ENCODE measurements at places on chromosomes 16 and 17.

DNA sequence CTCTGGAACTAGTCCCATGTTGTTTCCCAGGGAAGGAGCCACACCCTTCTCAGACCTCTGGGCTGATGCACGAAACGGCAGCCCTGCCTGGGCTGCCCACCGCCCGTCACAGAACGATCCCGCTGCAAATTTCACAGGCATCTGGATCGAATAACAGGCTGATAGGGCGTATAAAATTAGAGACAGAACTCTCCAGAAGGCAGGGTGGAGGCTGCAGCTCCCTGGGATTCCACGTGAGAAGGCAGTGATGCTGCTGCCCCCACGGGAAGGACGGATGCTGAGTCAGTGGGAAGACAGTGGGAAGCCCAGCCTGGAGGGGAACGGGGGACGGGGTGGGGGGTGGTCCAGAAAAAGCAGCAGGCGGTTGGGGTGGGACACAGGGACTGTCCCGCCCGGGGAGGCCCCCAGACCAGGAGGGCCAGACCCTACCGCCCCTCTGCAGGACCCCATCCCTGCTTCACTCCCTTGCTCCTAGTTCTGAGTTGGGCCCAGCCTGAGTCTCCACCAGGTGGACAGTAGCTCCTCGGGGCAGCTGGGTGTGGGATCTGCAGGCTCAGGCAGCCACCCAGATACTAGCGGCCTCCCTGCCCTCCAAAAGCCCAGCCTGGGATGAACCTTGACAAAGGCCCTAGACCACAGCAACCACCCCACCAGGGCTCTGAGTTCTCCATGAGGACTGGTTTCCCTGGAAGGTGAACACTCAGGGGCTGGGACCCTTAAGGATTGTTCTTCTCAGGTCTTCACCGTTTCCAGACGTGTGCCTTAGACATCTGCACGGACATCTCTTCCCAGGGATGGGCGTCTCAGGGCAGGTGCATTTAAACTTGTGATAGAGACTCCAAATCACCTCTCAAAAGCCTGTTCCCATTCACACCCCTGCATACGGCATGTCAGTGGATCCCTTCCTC lies 117.8 kb downstream of the METRNL start:
- DNase-seq: no peak

DNA sequence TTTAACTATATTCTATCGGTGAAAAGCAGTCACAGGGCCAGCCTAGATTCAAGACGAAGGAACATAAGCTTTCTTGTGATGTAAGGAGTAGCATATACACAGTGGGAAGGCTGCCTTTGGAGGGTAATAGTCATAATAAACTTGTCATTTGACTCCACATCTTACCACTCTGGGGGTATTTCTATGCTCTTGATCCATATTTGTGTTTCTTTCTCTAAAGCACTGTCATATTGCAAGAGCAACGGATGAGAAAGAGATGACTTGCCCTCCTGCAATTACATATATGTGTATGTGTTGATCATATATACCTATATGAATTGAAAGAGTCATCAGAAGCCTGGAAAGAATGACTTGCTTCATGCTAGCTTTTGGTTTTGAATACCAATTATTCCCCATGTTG lies 225.4 kb upstream of the HS3ST3A1 start:
- DNase-seq: no peak

- no peak for DNase-seq
Measured at GRCh38 chr16:3610698-3611145, 684 bp downstream of the SLX4 start.

DNA sequence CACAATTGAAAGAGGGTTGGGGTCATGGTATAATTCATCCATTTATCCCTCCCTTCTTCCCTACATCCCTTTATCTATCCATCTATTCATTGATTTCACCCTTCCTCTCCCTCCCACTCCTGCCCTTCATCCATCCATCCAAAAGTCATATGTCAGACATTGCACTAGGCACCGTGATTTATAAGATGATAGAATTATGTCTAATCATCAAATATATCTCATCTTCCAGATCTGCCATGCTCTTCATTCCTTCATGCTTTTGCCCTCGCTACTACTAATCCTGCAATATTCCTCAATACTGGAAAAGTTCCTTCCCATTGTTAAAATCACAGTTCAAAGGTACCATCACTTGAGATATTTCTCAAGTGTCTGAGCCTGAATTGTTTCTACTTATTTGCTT lies 335.2 kb upstream of the CDH11 start:
- DNase-seq: no peak

DNA sequence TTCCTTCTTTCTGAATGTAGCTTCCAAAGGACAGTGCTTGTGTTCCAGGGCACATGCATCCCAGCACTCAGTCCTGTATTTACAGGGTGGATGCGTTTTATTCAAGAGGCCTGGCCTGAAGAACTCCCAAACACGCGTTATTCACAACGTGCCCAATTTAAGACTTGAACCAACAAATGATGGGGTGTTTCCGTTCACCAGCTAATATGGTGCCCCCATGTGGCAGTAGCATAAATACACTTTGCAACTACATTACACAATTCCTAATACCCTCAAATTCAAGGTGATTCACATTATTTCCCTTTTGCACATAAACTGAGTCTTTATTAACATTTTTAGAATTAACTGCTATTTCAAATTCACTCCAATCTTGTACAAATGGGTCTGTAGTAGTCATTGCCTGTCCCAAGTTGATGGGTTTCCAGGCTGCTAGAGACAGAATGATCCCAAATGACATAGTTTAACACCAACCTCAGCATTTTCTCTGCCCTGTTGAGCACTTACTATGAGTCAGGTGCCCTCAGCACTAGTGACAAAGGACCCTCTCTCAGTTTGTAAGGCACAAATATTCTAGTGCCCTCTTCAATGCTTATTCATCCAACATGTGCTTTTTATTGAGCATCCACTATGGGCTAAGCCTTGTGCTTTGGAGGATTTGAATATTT lies 26.9 kb downstream of the HSD17B2 start:
- no peak for DNase-seq

DNA sequence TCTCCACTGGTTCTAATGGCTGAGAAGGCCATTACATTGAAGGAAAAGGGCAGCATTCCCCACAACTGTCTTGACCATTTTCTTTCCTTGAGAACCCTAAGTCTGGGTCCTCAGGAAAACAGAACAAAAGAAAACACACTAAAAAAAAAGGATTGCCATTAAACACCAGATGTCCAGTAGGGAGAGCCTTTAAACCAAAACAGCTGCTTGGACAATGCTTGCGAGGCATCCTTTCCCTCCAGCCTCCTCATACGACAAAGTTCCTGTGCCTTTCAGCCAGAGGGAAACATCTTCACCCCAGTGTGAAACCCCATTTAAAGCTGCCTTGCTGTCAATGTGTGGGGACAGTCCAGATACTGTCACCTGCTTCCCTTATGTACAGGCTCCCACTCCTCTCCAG lies 74.3 kb downstream of the MMD start:
- no peak for DNase-seq

DNA sequence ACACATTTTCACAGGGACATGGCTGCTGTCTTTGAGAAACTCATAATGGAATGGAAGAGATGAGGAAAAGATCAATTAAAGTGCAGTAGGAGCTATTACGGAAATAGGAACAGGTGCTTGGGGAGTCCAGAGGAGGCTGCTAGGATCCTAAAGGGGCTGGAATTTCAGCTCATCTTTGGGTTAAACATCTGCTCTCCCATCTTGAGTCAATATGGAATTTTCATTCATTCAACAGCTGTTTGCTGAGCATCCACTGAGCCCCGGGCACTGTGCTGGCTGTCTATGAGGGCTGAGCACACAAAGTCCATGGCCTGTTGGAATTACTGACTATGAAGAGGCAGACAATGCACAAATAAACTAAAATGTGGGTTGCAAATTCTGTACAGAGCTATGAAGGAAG lies 47.9 kb downstream of the ASIC2 start:
- DNase-seq: no peak

- no peak for DNase-seq
Measured at GRCh38 chr16:17252701-17253100, 218.1 kb downstream of the XYLT1 start.

GRCh38 chr17:71936977-71937376 lies 183.8 kb upstream of the SOX9 start:
- no peak for DNase-seq

All from activated T-cell treated with anti-CD3 and anti-CD28 coated beads for 48 hours (primary cell).